A673 (cell line): ENCODE measurements at places on chromosomes 7 and 10.

DNA sequence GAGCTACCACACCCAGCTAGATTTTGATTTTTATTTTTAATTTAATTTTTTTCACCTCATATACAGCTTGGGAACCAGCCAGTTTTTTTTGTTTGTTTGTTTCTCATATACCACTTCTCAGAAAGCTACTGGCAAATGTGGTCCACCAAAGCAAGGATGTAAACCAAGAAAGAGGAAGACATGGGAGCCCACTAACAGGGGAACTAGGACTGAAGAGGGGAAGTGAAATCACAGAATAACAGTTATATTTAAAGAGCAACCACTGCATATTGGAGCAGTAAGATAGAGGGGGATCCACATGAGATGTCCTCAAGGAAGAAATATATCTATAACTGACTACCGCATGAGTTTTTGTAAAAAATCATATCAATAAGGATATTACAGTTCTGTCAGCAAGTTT is 10.5 kb downstream of the CPVL start:
- no peaks in the 10 kb centered on the region for H3K36me3 ChIP-seq
- DNase-seq: no peak
- no peaks in the 10 kb centered on the region for H3K27me3 ChIP-seq

DNA sequence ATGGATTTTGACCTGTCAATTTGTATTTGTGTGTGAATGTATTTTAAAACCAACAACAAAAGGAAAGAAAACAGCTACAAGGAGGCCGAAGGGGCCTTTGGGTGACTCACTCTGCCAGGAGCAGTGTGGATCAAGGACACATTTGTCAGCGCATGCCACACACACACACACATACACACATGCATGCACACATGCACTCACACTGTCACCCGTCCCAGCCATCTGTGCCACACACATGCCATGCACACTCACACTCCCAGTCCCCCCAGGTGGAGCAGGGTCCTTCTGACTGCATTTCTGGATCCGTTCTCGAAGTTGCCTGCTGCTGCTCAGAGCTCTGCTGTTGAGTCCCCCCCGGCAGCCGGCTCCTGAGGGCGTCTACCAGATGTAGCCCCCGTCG is 26.0 kb downstream of the SPOCK2 start:
- no peaks in the 10 kb centered on the region for H3K36me3 ChIP-seq
- H3K27me3 ChIP-seq: no peaks in the 10 kb centered on the region
- no peak for DNase-seq

GRCh38 chr10:112790030-112790429 is 160.0 kb upstream of the TCF7L2 start:
- no peaks in the 10 kb centered on the region for H3K36me3 ChIP-seq
- DNase-seq: no peak
- no peak overlapping the region for H3K4me3 ChIP-seq

DNA sequence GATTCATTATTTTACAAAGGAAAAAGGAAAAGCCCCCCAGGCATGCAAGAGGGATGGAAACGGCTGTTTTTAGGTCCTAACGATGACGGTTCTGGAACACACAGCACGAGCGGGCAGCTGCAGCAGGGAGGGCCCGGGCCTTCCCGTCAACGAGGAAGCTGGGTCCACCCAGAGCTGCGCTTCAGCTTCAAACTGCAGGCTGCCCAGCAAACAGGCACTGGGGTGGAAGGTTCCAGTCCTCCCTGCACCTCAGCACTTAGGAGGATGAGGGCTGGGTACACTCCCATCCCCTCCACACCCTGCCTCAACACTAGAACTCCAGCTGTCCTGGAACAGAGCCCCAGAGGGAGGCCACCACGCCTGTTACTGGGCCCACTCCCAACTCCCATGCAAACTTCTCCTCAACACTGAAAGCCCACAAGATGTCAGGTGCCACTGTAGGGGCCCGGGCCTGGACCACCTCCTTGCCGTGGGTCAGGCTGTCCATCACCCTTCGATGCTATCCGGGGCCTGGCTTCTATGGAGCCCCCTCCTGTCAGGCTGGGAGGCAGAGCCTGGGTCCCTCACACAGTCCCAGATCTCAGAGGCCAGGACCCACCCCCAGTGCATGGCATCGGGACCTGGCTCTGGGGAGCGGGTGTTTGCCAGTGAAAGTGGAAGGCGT is 33.0 kb downstream of the PAPOLB start:
- H3K27me3 ChIP-seq: no peaks in the 10 kb centered on the region
- no peak overlapping the region for H3K27ac ChIP-seq
- H3K4me1 ChIP-seq: no peaks in the 10 kb centered on the region
- H3K4me3 ChIP-seq: no peak overlapping the region

- DNase-seq: no peak
- no peak overlapping the region for H3K27ac ChIP-seq
- no peak overlapping the region for H3K4me3 ChIP-seq
- no peaks in the 10 kb centered on the region for H3K36me3 ChIP-seq
- no peaks in the 10 kb centered on the region for H3K4me1 ChIP-seq
- H3K27me3 ChIP-seq: no peaks in the 10 kb centered on the region
Observed at GRCh38 chr7:129362496-129362895, 71.7 kb upstream of the STRIP2 start.

DNA sequence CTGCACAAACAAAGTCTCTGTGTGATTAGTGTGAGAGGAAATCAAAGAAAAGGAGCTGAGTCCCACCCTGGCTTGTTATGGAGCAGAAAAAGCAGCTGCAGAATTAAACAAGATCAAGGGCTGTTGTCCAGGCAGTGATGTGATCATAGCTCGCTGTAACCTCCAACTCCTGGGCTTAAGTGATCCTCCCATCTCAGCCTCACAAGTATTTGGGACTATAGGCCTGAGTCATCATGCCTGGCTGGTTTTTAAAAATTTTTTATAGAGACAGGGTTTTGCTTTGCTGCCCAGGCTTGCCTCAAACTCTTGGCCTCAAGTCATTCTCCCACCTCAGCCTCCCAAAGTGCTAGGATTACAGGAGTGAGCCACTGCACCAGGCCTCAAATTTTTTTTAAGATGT is 88.9 kb downstream of the IPMK start:
- no peaks in the 10 kb centered on the region for H3K4me1 ChIP-seq
- no peaks in the 10 kb centered on the region for H3K36me3 ChIP-seq
- H3K27me3 ChIP-seq: no peaks in the 10 kb centered on the region
- H3K4me3 ChIP-seq: no peak overlapping the region
- DNase-seq: no peak

- no peaks in the 10 kb centered on the region for H3K27me3 ChIP-seq
- DNase-seq: no peak
- H3K27ac ChIP-seq: no peak overlapping the region
- H3K36me3 ChIP-seq: peaks cover 15% of the 10 kb centered on the region
- H3K4me3 ChIP-seq: no peak overlapping the region
Observed at GRCh38 chr10:79305515-79305914, 41.8 kb upstream of the PPIF start.

DNA sequence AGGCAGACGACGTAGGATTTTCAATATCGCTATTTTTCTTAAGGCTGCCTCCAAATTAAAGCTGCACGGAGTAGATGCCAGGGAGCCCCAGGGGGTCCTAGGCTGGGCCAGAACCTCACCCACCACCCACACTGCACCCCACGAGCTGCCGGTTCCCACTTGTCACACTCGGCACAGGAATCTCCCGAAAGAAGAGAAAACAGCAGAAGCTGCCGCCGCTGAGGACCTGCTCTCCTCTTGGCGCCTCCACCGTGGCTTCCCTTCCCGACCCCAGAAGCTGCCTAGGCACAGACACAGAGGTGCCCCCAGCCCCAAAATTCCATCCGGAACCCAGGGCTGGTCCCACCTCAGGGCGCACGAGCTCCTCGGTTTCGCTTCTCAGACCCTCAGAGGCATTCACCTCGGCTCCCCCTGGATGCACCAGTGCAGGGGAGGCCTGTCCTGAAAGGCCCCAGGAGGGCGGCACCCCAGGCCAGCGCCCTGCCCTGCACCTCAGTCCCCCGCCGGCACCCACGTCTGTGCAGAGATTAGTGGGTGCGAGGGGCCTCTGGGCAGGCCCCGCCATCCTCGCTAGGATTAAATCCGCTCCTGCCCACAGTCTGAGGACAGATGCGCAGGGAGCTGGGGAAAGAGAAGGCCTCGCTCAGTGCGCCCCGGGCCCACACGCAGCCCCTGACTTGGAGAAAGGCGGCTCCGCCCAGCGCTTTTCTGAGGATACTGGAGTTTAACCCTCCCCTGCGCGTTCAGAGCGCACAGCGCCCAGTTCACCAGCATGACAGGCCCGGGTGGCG is 99.2 kb downstream of the PTPRN2 start:
- peaks cover 12% of the 10 kb centered on the region for H3K27me3 ChIP-seq
- no peak overlapping the region for H3K4me3 ChIP-seq
- DNase-seq: no peak
- no peaks in the 10 kb centered on the region for H3K36me3 ChIP-seq
- H3K27ac ChIP-seq: no peak overlapping the region
- H3K4me1 ChIP-seq: no peaks in the 10 kb centered on the region

DNA sequence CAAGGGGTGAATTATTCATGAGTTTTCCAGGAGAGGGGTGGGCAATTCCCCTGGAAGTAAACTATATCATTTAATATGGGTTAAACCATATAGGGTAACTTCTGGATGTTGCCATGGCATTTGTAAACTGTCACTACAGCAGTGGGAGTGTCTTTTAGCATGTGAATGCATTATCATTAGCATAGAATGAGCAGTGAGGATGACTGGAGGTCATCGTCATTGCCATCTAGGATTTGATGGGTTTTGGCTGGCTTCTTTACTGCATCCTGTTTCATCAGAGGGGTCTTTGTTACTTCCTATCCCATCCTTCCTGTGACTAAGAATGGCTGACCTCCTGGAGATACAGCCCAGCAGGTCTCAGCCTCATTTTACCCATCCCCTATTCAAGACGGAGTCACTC is 139.5 kb upstream of the PRKCQ start:
- H3K4me1 ChIP-seq: peaks cover 27% of the 10 kb centered on the region
- DNase-seq: peak; percentile 91
- H3K27ac ChIP-seq: peak overlapping the region; percentile 50
- no peaks in the 10 kb centered on the region for H3K27me3 ChIP-seq
- no peaks in the 10 kb centered on the region for H3K36me3 ChIP-seq
- no peak overlapping the region for H3K4me3 ChIP-seq

DNA sequence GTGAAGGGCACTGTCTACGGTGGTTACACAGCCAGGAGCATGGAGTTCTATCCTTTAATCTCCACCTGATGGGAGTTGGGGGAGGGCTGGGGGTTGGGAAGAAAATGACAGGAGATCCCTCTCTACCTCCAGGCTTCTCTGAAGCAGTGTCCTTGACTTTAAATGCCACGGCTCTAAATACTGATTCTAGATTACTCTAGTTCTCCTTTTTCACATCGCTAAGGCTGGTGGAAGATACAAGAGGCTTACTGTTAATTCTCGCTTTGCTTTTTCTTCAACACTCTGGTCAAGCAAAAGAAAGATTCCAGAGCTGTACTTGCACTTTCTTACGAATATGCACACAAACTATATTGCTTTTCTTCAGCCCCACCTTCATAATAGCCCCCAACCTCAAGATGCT is 30.5 kb downstream of the ARL3 start:
- no peak overlapping the region for H3K4me3 ChIP-seq
- H3K27me3 ChIP-seq: no peaks in the 10 kb centered on the region

DNA sequence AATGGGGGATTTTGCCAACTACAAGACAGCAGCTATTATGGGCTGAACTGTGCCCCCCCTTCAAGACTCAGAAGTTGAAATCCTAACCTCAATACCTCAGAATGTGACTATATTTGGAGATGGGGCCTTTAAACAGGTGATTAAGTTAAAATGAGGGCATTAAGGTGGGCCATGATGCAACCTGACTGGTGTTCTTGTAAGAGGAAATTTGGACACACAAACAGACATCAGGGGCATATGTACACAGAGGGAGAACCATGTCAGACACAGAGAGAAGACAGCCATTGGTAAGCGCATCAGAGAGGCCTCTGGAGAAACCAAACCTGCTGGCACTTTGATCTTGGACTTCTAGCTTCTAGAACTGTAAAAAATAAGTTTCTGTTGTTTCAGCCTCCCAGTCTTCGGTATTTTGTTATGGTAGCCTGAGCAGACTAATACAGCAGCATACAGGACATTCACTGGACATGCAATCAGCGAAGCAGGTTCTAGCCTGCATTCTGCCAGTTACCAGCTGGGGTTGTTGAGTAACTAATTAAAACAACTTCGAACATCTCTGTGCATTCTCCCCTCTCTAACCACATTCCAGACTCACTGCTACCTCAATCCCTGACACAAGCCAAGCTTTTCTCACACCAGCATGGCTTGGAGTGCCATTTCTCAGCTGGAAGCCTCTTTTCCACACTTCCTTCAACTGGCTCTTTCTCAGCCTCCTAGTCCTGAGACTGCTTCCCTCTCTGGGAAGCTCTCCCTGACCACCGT is 141.4 kb downstream of the DOCK4 start:
- no peaks in the 10 kb centered on the region for H3K4me1 ChIP-seq
- H3K36me3 ChIP-seq: no peaks in the 10 kb centered on the region
- H3K4me3 ChIP-seq: no peak overlapping the region
- DNase-seq: no peak
- no peaks in the 10 kb centered on the region for H3K27me3 ChIP-seq
- no peak overlapping the region for H3K27ac ChIP-seq

- H3K4me3 ChIP-seq: no peak overlapping the region
- H3K36me3 ChIP-seq: no peaks in the 10 kb centered on the region
- no peak overlapping the region for H3K27ac ChIP-seq
- peak; percentile 64 for DNase-seq
- no peaks in the 10 kb centered on the region for H3K27me3 ChIP-seq
- H3K4me1 ChIP-seq: peaks cover 11% of the 10 kb centered on the region
Observed at GRCh38 chr7:102925976-102926782, 13.4 kb downstream of the LRRC17 start.

GRCh38 chr10:88828310-88828709 is 23.3 kb downstream of the ANKRD22 start:
- H3K4me3 ChIP-seq: no peak overlapping the region

GRCh38 chr10:88901206-88901983 is 21.4 kb downstream of the STAMBPL1 start:
- no peak overlapping the region for H3K27ac ChIP-seq
- peaks cover 56% of the 10 kb centered on the region for H3K36me3 ChIP-seq
- peaks cover 34% of the 10 kb centered on the region for H3K4me1 ChIP-seq
- no peak for DNase-seq

- no peak overlapping the region for H3K27ac ChIP-seq
- H3K4me1 ChIP-seq: no peaks in the 10 kb centered on the region
- DNase-seq: no peak
- no peak overlapping the region for H3K4me3 ChIP-seq
- no peaks in the 10 kb centered on the region for H3K36me3 ChIP-seq
Observed at GRCh38 chr7:17070231-17070708, 188.5 kb upstream of the AGR3 start.
